ENCODE measurements at places on chromosomes 1 and 21.

- DNase-seq, result no peak
Measured at GRCh38 chr1:152976688-152977087, 6.2 kb downstream of the SPRR4 start.

DNA sequence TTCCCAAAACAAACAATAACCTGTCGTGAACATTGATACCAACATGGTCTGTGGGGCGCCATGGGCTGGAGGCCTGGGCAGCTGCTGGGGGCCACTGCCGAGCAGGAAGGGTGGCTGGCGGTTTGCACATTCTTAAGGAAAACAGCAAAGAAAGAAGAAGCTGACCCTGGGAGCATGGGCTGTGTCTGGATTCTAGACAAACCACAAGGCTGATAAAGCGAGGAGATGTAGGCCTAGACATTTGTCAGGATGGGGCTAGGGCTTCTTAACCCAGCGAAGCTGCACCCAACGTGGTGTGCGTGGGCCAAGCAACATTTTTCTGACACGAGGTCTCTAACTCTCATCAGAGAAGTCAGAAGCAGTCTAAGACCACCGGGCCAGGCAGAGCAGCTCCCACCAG is 322.1 kb upstream of the VAMP3 start:
- DNase-seq, result no peak

DNA sequence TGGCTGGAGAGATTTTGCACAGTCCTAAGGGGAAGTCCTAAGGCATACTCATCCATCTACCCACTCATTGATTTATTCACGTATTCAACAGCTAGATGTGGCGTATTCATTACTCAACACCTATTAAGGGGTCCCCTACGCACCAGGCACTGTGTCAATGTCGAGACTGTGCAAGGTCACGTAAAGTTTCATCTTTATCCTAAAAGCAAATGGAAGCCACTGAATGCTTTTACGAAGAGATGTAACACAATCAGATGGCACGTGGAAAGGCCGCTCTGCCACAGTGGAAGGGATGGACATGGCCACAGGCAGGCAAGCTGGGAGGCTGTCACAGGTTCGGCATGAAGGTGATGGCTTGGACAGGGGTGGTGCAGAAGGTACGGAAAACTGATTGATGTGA is 66.3 kb upstream of the ZBTB18 start:
- DNase-seq, result no peak

DNA sequence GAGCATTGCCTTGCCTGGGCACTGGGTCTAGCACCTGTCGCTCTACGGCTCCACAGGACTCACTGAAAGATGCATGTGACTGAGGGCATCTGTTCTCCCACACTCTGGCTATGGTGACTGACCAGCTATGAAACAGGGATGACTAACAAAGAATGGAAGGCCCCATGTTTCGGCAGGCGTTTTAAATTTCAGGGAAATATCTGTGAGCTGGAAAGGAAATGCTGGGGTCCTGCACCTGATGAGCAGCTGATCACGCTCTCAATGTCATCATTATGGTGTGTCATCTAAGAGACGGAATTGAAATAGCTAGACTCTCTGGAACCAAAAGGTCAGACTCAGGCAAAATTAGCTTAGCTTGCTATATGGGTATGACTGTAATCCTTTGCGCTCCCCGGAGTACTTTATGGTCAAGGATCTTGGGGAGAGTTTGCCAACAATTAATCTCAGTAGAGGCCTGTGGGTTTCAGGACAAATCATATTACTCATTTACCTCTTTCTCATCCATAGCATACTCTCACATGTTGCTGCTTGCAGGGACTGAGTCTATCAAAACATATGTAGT is 24.5 kb upstream of the PALMD start:
- no peak for DNase-seq

- DNase-seq, result no peak
Measured at GRCh38 chr1:54485416-54485815, 62.6 kb upstream of the ACOT11 start.

DNA sequence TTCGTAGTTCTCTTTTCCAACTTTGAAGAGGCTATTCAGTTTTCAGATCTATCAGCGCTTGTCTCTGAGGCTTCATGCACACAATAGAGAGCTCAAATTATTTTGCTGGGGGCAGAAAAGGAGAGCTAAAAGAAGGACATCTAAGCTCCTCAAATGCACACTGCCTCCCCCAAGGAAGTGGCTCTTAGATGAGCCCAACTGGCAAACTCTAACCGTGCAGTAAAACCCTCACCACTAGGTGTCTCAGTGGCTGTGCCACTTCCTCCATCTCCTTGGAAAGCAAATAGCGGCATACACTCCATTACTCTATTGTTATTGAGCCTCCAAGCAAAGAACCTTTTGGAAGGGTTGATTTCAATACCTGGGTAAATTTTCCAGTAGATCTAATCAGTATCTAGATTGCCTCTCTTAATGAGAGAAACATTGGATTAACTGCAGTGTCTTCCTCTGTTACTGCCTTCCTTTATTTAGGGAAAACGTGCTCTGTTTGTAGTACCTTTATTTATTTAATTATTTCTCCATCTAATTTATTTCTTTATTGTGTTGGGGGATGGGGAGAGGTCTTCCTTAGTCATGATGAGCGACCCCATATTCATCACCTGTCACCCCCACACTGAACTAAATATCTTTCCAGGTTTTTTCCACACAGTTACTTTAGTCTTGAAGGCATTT is 9.2 kb upstream of the SFPQ start:
- no peak for DNase-seq

- no peak for DNase-seq
Measured at GRCh38 chr1:36590264-36590663, 107.6 kb upstream of the CSF3R start.

- DNase-seq, result no peak
Measured at GRCh38 chr1:10905841-10906655, 106.4 kb upstream of the TARDBP start.

- no peak for DNase-seq
Measured at GRCh38 chr21:46557919-46558392, 46.9 kb downstream of the S100B start.

- DNase-seq, result no peak
Measured at GRCh38 chr21:44487831-44488230, 32.5 kb downstream of the LRRC3 start.

DNA sequence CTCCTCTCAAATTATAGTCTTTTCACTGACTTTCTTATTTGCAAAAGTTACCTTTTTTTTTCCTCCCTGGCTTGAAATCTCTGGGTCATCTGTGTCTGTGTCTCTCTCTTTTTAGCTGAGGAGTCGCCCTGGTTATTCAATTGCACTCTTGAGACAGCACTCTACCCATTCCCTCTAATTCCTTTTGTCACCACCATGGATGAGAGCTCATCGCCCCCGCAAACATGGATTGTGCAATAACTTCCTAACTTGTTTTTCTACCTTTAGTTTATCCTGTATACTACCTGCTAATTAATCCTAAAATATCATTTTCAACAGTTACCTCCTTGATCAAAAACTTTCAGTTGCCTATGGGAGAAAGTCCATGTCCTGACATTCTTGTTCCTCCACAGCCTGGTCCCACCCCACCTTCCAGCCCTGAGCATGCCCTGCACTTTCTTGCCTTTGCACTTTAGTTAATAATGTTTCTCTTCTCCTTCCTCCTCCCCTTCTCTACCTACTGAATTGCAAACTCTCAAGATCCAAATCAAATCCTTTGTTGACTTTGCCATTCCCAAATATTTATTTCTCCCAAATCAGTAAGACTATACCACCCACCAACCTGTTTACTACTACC is 110.4 kb upstream of the MAGI3 start:
- DNase-seq, result no peak

DNA sequence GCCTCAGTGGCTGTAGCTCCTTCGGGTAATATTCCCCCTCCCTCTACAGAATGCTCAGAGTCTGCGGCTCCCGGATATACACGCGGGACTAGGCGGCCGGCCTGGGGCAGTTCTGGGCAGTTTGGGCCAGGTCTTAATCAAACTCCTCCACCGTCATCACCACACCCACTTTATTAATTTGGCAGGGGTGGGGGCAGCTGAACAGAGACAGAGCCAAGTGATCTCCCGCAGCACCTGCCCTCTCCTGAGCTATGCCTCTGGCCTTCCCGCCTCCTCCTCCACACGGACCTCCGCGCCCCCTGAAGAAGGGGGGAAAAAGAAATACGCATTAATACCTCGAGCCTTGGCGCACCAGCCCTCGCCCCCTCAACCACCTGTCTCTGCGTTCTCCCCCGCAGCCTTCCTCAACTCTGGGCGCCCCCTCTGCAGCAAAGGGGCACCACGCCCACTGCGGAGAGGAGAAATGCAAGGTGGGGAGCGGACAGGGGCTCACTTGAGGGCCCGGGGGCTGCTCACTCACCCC is 42.6 kb downstream of the CD34 start:
- peak; percentile 18 for DNase-seq

GRCh38 chr1:58857680-58858673 is 74.1 kb upstream of the JUN start:
- DNase-seq, result no peak

GRCh38 chr1:42730002-42730401 is 10.0 kb downstream of the CLDN19 start:
- no peak for DNase-seq

DNA sequence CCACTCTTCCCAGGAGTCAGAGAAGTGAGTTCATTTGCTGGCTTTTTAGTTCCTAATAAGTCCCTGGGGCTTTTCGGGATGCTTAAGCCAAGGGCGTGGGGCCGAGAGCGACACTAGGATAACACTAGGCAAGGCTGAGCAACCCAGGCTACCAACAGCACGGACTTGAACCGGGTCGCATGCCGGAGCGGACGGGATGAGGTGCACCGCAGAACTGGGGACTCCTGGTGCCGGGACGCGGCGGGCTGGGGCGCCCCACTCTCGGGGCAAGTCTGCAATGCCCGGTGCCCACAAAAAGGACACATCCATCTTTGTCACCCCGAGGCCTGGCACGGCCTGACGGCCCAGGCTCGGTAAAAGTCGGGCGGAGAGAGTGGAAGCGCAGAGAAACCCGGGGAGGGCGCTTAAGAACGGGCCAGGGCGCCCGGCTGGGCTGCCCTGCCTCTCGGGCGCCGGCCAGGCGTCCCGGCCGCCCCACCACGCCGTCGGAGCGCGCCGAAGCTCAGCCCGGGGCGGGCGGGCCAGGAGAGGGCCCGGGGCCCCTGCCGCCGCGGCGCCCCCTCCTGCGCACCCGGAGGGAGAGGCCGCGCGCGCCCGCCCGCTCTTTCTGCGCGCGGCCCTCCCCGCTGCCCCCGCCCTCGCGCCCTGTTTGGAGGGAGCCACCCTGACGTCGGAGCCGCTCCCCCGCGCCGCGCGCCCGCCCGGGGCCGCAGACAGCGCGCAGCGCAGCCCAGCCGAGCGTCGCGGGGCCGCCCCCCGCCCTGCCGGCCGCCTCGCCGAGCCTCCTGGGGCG is at the start of gene NBL1:
NBL1 (plus strand) TSS at position 710 of the 793 bp plus-strand sequence. CDS start 10,720 bp downstream, outside the sequence.
- peak; percentile 44 for DNase-seq

GRCh38 chr1:230273141-230273710 is 152.9 kb downstream of the PGBD5 start:
- no peak for DNase-seq

DNA sequence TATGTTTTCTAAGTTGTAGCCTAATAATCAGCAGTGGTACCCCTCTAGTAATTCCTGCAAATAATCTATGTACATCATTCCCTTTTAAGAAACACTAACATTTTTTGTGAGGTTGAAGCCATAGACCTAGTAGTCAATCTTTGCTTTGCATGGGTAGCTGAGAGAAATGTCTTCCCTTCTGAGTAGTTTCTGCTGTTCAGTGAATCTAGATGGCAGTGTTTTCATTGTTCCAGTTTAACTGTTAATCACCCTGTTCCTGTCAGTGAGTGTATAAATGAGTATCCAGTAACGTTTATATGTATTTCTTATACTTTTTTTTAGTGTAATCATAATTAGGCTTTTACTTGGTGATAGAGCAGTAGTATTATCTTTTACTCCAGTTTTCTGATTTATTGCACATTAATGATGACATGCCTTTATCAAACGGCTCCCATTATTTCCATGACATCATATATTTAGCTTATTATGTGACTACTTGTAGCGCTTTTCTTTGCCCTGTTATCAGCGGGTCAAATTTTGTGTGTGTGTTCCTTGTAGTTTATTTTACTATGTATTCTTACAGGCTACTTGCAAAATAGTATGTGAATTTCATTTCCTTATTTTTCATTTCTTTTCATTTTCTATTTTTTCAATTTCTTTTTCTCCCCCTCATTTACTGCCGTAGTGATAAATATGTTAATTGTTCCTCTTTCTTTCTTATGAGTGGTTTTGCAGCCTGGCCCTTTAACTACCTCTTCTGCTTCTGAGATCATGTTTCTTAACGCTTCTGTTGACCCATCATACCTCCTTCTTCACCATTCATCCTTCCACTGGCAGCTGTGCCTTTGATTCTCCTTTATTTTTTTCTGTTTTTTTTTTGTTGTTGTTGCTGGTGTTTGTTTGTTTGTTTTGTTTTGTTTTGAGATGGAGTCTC is 18.8 kb downstream of the CEP350 start:
- no peak for DNase-seq

- DNase-seq, result no peak
Measured at GRCh38 chr1:67789551-67789950, 43.7 kb downstream of the GNG12 start.

DNA sequence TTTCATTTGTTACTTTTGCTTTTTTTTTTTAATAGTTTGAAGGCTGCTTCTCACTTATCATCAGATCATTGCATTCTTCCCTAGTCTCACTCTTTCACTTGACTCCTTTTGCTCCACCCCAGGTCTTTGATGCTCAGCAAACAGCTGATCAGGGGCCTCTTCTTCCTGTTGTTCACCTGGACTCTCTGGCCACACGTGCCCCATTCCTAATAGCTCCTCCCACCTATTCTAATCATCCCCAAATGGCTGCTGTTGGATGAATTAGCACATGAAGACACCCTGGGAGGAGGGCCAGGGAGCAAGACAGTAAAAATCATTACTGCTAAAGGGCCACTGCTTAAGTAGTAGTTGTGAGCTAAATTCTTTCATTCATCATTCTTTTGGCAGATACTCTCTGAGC is 119.5 kb downstream of the MAB21L3 start:
- no peak for DNase-seq

GRCh38 chr1:65420590-65421350 is at the start of the genes LEPR and LEPROT:
LEPR (plus strand) TSS chr1:65420668; CDS start chr1:65565566, 144,898 bp downstream.
LEPROT (plus strand) TSS chr1:65420668; CDS start chr1:65420725, 57 bp downstream.
- no peak for DNase-seq

GRCh38 chr21:37534431-37534830 is 167.9 kb downstream of the DYRK1A start:
- DNase-seq, result no peak

DNA sequence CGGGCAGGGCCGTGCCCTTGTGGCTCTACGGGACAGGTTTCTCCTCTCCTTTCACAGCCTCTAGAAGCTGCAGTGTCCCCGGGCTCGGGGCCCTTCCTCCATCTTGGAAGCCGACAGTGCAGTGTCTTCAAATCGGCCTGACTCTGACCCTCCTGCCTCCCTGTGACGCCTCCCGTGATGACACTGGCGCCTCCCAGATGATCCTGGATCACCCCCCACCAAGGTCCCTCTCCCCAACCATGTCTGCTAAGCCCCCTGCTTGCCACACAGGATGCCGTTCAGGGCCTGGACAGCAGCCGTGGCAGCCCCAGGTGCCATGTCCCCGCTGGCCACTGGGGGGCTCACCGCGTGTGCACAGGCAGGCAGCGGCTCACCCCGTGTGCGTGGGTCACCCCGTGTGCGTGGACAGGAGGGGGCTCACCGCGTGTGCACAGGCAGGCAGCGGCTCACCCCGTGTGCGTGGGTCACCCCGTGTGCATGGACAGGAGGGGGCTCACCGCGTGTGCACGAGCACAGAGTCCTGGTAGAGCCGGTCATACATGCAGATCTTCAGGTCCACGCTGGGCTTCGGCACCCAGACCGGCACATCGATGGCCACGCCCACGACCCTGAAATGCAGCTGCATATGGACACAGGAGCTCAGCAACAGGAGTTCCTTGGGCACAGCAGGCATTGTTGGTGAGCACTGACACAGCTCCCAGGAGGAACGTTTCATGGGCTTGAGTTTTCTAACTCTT is 24.9 kb upstream of the TMEM52 start:
- DNase-seq, result peak; percentile 35
